ENCODE measurements at places on chromosomes 2 and 18. TPM values are rescaled to one million over a fixed set of nuclear protein-coding genes. Genes with fewer than 3 reads are reported as not detected.

ALPG gene
- not detected for total RNA-seq

UCN gene
- 0.53 TPM for total RNA-seq

DNA sequence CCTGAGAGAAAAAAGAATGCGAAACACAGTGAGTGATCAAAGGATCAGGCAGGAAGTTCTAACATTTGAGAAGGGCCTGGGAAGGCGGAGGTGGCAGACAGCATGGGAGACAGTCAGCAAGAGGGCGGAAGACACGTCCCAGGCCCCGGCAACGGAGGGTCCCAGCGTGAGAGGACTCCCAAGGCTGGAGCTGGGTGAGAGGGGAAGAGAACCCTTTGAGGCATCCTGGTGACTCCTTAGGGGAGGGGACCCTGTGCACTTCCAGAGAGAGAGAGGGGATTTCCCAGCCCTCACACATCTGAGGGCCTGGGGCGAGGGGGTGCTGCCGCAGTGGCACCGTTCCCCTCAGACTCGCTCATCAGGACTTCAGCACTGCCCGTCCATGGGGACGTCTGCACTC lies 133.4 kb downstream of the RTP5 start:
- DNase-seq = no peak

GRCh38 chr2:112755444-112755843 lies 9.0 kb downstream of the CKAP2L start:
- DNase-seq = no peak

DNA sequence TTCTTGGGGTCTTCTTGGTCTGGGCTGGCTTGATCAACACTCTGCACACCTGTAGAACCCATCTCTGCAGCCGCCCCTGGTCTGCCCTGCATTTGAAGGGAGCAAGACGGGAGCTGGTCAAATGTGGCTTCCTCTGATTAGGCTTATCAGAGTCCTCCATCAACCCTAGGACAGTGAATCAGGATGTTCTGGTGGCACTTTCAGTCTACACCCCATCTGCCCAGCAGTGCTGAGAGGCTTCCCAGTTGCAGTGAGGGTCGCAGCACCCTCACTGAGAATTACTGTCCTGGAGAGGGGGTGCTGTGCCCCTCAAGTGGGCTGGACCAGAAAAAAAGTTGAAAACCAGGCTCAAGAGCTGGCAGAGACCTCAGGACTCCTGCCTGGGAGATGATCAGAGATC lies 152.9 kb downstream of the DYSF start:
- DNase-seq = no peak

- peak; percentile 19 for DNase-seq
These were observed 124.3 kb upstream of the SLC39A10 start for GRCh38 chr2:195532628-195533271.

GRCh38 chr2:5379811-5380210 lies 312.4 kb upstream of the SOX11 start:
- DNase-seq = no peak

GRCh38 chr2:1992280-1992679 lies 248.0 kb upstream of the PXDN start:
- no peak for DNase-seq

- DNase-seq = no peak
These were observed 163.8 kb downstream of the RHBDD1 start for GRCh38 chr2:226999661-227000060.

- no peak for DNase-seq
These were observed 305.4 kb downstream of the NCKAP5 start for GRCh38 chr2:133262893-133263292.

- peak; percentile 44 for DNase-seq
These were observed 476.4 kb upstream of the SPHKAP start for GRCh38 chr2:228657807-228658402.

DNA sequence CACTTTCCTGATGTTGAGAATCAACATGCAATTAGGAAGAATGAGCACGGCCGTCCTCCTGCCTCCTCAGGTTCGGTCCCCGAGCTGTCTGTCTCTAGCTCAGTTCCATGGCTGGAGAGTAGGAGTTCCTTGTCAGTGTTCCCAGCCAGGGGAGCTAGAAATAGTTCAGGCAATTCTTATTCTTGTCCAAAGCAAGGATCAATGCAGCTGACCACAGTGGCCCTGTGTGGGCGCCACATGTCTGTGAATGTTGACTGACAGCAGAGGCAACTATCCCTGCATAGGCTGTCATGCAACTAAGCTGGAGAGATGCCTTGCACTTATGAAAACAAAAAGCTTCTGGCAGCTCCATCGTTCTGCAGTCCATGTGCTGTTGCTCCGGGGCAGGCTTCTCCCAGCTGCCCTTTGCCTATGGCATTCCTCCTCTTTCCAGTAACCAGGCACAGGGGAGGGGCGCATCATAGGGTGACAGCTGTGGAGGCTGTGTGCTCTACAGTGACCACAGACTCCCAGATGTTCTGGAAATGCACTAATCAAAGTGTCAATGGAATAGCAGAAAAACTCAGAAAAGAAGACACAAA lies 58.7 kb downstream of the PDCL3 start:
- DNase-seq = no peak
